Suppressor macrophage (primary cell): ENCODE measurements at places on chromosomes 3 and 15.

DNA sequence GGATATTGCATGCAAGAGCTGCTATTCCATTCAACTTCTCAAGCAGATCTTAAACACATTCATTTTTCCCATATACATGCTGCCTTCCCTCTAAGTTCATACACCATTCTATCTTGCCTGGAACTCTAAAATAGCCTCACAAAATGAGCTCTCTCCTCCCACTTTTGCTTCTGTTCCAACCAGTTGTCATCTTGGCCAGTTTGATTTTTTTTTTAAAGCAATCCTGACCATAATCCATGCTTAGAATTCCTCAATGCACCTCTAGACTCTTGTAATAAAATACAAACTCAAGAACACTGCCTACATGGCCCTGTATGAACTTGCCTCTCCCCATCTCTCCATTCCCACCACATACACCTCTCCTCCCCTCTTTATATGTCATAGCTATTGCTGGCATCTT, 68.6 kb upstream of the NPHP3 start:
- DNase-seq: no peak

DNA sequence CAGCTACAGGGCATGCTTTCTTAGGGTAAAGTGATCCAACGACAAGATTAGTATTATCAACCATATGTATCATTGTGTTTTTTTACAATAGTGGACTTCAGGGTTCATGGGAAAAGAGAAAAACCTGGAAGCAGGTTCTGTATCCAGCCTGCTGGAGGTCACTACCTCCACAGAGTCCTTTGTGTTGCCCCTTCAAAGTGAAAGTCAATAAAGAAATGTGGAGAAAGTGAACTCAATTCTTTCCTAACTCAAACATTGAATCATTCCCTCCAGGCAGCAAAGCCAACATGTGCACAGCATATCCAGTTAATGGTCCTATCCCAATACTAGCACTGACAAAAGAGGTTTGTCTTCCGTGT, 45.4 kb downstream of the FGF7 start:
- no peak for DNase-seq

DNA sequence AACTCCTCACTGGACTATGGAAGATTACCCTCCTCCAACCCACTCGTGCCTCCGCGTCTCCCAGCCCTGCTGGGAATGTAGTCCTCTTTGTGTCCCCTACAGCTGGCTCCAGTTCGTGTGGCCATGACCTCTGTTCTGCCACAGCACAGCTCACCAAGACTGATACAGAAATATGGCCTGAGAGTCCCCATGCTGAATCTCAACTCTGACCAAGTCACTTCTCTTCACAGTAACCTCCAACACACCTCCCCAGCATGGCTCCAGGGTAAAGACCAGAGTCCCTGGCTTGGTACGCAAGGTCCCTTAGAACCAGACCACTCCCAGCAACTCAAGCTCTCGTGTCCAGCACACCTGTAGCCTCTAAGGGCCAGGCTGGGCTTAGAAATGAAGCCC, 2.3 kb upstream of the COL7A1 start:
- no peak for DNase-seq

DNA sequence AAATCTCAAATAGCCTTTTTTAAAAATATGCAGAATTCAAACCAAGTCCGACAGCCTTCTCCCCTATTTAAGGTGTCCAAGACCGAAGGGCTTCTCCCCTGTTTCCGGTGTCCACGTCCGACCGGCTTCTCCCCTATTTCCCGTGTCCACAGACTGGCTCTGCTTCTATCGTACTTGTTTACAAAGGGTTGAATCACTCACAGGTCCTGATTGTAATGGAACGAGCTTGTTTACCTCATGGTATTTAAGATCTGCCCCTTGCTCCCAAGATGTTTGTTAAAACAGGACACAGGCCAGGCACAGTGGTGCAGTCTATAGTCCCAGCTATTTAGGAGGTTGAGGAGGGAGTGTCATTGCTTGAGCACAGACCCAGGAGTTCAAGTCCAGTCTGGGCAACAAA, 90.4 kb upstream of the ROBO2 start:
- no peak for DNase-seq

- no peak for DNase-seq
Measured at GRCh38 chr15:62578546-62578945, 413.5 kb upstream of the C2CD4B start.

GRCh38 chr3:139269984-139270383, 73.8 kb upstream of the MRPS22 start:
- no peak for DNase-seq

GRCh38 chr3:43096761-43097160, 9.1 kb downstream of the POMGNT2 start:
- no peak for DNase-seq

DNA sequence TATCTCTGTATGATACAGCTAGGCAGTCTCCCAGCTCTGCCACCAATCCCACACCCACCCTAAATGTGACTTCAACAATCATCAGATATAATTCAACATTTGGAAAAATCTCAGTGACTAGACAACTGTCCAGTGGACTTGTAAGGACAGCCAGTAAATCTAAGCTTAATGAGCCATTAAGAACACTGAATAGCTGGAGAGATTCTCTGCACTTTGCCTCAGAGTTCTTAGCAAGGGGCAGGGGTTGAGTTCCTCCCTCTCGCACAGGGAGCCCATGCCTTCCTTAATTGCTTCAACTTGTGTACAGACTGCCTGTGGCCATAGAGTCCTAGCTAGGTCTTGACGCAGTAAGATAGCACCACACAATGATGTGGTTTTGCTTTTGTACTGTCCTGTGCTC, 15.6 kb downstream of the MEX3B start:
- DNase-seq: no peak

DNA sequence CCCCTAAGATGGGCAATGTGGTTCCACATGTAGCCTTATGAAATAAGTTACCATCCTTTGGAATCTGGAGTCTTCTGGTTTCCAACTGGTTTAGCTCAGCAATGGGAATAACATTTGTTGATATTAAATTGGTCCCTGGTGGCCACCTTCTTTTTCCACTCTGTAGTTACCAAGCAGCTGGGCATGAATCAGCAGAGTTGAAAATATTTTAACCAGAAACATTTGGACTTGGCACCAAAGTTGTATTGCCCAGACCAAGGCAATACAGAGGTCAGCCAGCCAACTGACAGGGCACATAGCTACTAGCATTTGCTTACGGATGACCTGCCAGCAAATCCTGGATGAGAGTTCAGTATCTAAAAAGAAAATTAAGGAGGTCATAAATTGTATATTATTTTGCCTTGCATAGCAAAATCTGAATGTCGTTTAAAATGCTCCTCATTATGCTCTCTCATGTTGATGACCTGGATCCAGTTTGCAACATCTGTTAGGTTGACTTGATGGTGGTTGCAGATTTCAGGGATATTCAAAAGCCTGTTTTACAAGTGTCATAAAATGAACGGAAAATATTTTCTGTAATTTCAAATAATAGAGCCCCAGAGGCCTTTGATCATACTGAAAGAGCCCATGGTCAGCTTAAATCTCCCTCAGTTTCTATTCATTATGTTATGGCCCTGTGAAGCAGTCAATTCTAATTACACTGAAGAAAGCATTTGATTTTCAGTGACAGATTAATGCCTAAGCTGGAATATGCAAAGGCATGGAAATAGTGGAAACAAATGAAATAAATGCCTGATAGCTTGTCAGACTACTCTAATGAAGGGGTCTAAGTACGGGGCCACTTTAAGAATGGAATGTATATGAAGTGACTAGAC, 54.6 kb downstream of the PPM1L start:
- DNase-seq: no peak

DNA sequence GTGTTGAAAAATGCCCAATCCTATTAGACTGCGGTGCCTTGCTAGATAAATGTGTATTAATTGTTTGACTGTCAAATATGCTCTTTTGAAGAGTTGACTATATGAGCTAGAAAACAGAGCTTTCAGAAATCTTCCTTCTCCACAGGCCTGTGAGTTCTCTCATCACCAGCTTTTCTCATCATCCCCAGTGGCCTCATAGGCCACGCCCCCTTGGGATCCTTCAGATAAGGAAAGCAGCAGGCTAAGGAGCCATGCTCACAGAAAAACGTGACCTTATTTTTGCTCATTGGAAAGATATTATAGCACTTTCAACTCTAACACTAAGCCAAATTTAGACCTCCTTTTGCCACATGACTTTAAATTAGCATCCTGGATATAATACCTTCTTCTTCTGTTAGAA, 514.4 kb upstream of the ARRDC4 start:
- no peak for DNase-seq
